ENCODE measurements at places on chromosomes 13 and 19. TPM values are rescaled to one million over a fixed set of nuclear protein-coding genes. Genes with fewer than 3 reads are reported as not detected.

LACC1 gene
- total RNA-seq, result 8.1 TPM

FFAR3 gene
- not detected for total RNA-seq

CEACAM21 gene
- 2.6 TPM for total RNA-seq

LHFPL6 gene
- 65.6 TPM for total RNA-seq

SHD gene
- total RNA-seq, result 18.1 TPM

CD209 gene
- 2.7 TPM for total RNA-seq

MUC16 gene
- 1.1 TPM for total RNA-seq

CACNG6 gene
- total RNA-seq, result 22.2 TPM

ZNF763 gene
- 4.4 TPM for total RNA-seq

ZNF90 gene
- total RNA-seq, result 4.1 TPM

C19orf85 gene
- total RNA-seq, result not detected

CABP5 gene
- not detected for total RNA-seq

SHANK1 gene
- total RNA-seq, result 6.3 TPM

CCDC169 gene
- 5.5 TPM for total RNA-seq
